ENCODE measurements at places on chromosomes 6 and 20.

- no peak for DNase-seq
These were observed 27.0 kb upstream of the ECI2 start for GRCh38 chr6:4162370-4162769.

DNA sequence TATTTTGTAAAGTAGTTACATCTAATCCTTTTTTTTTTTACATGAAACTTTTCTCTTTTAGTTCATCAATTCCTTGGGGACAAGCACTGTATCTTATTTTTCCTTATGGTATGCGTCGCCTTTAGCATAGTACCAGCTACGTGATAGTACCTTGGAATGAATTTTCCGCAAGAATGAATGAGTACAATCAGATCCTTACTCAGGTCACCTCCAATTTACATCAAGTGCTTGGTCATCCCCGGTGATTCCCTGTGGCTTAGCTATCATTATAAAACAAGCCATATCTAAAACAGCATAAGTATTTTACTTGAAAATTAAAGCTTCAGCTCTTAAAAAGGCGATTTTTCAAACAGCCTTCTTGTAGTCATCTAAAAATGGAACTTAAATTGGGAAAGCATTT is 680.4 kb upstream of the MAP3K7 start:
- DNase-seq: no peak

- DNase-seq: no peak
These were observed 18.2 kb upstream of the NFATC2 start for GRCh38 chr20:51560550-51561307.

- DNase-seq: no peak
These were observed 292.8 kb downstream of the CLIC5 start for GRCh38 chr6:45722876-45723275.

DNA sequence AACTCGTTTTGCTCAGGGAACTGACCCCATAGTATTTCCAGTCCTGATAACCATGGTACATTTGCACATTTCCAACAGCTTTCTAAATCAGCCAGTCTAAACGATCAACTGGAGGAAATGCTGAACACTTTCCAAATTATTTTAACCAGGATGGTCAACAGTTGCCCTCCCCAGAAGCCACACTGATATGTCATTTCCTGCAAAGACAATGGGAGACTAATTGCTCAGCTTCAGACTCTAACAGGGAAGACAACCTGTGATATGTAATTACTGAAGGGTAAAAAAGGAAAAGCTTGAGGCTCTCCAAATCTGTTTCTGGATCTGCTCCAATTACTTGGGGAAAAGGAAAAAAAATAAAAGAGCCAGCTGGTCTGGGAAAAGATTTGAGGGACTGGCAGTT is 88.8 kb downstream of the FYN start:
- no peak for DNase-seq

DNA sequence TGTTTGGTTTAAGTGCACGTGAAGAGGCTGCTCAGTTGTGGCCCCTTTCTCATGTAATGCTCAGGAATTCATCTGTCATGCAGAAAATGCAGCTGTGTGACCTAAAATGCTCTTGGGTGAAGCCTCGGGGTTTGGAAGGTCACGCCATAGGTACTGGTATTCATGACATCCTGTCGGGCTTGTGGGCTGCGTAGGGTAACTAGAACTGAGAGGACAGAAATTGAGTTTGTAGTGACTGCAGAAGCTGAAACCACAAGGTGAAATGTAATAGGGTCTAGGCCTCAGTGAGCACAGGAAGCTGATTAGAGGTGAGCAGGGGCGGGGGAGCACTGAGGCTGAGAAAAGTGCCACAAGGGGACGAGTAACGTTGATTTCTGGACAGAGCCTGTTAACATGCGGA is 128.8 kb downstream of the SOBP start:
- peak; percentile 6 for DNase-seq

- DNase-seq: no peak
These were observed 166.4 kb downstream of the EYA4 start for GRCh38 chr6:133407320-133408100.

- no peak for DNase-seq
These were observed 43.3 kb upstream of the MRPS10 start for GRCh38 chr6:42260972-42261371.

- DNase-seq: no peak
These were observed 142.9 kb downstream of the ADGRB3 start for GRCh38 chr6:68777956-68778355.

- no peak for DNase-seq
These were observed 395.4 kb downstream of the ARHGAP18 start for GRCh38 chr6:129314575-129314974.

GRCh38 chr6:7201732-7202541 is 94.2 kb downstream of the RREB1 start:
- no peak for DNase-seq

GRCh38 chr6:34246563-34247391 is 2.0 kb downstream of the SMIM29 start:
- DNase-seq: no peak

All from stimulated activated CD8-positive, alpha-beta memory T cell treated with anti-CD3 and anti-CD28 coated beads, Interleukin-4, amount 100 ng/mL, for 1 hour (primary cell).